ENCODE measurements at places on chromosomes 16 and 17. TPM values are rescaled to one million over a fixed set of nuclear protein-coding genes. Genes with fewer than 3 reads are reported as not detected.

- DNase-seq, result no peak
Observed at GRCh38 chr16:61891460-61891859, 144.8 kb downstream of the CDH8 start.

DNA sequence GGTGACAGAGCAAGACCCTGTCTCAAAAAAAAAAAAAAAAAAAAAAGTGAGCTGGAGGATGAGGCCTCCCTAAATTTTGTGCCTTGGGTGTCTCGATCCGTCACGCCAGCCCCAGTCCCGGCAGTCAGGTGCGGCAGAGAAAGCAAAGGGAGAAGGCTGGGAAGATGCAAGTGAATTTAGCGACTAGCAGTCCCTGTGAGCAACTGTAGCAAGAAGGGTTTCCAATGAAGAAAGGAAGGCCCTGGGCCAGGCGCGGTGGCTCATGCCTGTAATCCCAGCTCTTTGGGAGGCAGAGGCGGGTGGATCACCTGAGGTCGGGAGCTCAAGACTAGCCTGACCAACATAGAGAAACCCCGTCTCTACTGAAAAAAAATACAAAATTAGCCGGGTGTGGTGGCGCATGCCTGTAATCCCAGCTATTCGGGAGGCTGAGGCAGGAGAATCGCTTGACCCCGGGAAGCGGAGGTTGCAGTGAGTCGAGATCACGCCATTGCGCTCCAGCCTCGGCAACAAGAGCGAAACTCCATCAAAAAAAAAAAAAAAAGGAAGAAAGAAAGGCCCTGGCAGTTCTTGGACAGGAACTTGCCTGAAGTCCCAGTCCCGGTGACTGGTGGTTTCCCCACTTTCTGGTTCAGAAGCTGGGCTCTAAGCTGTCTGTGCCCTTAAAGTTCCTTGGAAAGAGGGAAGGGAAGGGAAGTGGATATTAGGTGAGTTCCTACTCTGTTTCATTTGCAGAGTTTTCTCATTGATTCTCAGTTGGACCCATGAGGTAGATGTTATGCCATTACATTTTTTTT, 1.8 kb upstream of the QPRT start:
- no peak for DNase-seq

- DNase-seq, result no peak
Observed at GRCh38 chr16:5581908-5582307, 484.3 kb upstream of the EEF2KMT start.

DNA sequence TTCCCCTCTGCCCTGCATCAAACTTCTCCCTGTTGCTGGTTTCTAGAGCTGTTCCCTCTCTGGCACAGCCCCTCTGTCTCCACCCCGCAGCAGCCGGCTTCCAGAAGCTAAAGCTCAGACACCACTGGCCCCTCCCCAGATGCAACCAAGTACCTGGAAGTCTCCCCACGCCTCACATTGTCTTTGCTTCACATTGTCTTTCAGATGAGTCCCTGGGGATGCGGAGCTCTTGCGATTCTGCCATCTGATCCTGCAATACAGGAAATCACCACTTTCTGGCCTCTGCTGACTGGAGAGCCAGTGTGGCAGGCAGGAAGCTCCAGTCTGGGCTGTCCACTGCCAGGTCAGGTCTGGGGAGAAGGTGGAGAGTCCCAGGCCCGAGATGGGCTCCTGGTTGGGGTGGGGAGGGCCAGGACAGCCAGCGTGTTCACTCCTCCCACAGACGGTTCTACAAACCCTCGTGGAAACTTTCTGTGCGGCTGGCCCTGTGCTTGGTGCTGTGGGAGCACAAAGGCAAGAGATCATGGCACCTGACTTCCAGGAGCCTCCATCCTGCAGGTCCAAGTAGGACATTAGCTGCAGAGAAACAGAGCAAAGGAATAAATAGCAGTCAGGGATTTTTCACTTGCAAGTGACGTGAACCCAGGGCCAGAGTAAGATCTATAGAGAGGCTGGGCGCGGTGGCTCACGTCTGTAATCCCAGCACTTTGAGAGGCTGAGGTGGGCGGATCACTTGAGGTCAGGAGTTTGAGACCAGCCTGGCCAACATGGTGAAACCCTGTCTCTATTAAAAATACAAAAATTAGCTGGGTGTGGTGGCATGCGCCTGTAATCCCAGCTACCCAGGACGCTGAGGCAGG, 47.9 kb upstream of the MAP3K14 start:
- no peak for DNase-seq

GRCh38 chr17:48546924-48547807, 2.3 kb upstream of the HOXB2 start:
- DNase-seq, result no peak

- DNase-seq, result no peak
Observed at GRCh38 chr17:8830141-8830540, 31.0 kb upstream of the MFSD6L start.

GRCh38 chr16:56903866-56904265, 28.1 kb upstream of the HERPUD1 start:
- DNase-seq, result no peak

DNA sequence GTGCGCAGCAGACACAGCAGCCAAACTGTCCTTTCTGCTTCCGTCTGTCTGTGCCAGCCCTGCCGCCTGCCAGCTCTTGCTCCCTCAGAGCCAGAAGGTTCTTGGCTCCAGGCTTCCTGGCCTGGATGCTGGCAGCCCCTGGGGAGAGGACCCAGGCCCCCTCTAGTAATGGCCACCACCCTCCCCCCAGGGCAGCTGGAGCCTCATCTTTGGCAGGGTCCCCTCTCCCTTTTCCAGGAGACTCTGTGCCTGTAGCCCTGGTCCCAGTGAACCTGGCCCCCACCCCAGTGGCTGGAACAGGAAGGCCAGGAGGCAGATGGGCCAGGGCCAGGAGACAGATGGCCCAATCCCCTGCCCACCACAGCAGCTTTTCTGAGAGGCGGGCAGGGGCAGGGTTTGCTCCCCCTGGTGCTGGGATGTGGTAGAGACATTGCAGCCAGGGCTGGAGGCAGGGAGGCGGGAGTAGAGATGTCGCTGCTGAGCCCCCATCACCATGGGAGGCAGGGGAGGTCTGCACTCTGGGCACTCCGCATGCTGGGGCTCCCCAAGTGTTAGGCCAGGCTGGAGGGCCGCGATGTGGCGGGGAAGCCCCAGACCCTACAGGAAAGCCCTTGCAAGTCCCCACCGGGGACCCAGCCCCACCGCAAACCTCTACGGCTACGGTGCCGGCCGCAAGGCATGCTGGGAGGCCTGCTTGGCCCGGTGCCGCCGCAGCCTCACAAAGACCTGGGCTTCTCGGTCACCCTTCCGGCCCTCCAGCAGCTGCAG, 16.7 kb downstream of the UNC13D start:
- DNase-seq, result peak; percentile 25

DNA sequence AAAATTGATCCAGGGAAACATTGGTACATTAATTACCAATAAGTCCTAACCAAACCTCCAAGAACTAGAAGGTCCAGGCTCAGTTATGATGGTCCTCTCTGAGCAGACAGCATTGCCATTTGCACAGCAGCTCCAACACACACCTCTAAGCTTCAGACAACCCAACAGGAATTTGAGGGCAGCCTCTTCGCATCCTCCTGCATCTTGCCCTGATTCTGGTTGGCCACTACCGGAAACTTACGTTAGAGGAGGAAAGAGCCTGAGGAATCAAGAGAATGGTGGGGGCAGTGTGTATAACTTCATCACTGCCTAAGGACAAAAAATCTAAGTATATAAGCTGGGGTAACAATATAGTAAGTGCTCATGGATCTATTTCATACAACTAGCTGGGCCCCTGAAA, 15.7 kb downstream of the FAM117A start:
- DNase-seq, result no peak

GRCh38 chr17:27535975-27536374, 79.7 kb downstream of the KSR1 start:
- no peak for DNase-seq

DNA sequence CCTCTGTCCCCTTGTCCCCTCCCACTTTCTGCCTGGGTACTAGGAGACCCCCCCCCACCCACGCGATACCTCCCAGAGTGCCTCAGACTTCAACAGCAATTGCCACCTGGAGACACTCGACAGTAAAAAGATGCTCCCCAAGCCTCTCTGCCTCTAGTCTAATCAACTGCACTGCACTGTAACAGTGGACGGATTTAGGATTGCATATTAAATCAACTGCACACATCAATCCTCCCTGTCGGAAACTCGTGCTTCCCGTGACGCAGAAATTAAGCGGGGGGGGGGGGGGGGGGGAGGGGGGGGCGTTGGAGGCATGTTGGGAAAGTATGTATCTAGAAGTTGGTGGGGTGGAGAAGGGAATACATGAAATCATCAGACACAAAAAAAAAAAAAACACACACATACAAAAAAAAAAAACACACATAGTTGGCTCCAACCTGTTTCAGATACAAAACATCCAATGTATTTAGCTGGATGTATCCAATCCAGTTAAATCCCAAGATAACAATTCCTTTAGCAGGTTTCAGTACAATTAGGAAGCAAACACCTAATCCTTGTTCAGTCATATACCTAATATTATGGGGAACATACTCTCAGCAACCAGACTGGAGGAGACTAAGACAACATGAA, 29.7 kb downstream of the FAM222B start:
- DNase-seq, result no peak

GRCh38 chr16:12658506-12658905, 145.2 kb downstream of the CPPED1 start:
- DNase-seq, result no peak

- DNase-seq, result no peak
Observed at GRCh38 chr17:54969658-54970572, 1.4 kb downstream of the STXBP4 start.

DNA sequence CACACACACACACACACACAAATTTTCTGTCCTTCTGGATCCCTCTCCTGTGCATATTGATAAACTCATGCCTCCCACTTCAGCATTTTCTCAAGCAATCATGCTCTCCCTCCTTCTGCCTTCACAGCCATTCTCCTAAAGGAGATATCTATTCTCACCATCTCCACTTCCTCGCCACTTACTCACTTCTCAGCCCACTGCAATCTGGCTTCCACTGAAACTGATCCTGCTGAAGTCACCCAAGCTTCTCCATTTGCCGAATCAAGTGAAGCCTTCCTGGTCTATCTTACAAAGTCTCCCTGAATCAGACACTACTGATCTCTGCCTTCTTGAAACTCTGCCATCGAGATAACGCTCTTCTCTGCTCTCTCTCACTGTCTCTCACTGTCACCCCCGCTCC, 54.0 kb upstream of the GNAO1 start:
- no peak for DNase-seq

DNA sequence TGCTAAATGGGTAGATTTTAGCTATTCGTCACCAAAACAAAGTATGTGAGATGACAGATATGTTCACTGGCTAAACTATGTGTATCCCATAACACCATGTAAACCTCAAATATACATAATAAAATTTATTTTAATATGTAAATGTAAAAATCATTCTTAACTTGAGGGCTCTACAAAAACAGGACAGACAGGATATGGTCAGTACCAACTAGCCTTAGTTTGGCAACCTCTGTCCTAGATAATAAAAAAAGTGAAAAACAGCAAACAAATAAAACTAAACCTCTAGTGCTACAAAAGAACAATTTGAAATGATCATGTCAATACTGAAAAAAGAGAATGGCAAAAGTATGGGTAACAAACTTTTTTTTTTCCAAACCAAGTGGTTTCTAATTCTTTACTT, 33.8 kb downstream of the NCOR1 start:
- DNase-seq, result no peak

- peak; percentile 77 for DNase-seq
Observed at GRCh38 chr17:40958086-40958953, 8.4 kb downstream of the KRT39 start.

- DNase-seq, result no peak
Observed at GRCh38 chr16:81376880-81377279, 62.1 kb downstream of the GAN start.

- DNase-seq, result no peak
Observed at GRCh38 chr16:85092309-85092708, 20.0 kb downstream of the CIBAR2 start.

GRCh38 chr16:29649588-29650494, 13.2 kb upstream of the SPN start:
- DNase-seq, result no peak

DNA sequence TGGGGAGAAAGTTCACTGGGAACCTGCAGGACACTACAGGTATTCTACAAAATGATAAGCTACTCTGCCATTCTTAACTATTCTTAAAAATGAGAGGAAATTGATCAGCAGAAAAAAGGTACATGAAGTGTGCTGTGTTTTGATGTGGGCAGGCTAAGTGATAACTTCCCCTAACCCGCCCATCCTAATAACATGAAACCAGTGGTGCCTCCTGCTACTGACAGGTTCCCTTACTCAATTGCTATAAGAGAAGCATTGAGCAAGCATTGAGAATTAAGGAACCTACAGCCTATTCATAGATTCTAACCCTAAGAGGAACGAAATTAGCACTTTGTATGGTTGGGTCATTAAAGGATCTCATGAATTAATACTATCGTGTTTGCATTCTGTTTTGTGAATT, 18.9 kb downstream of the XYLT1 start:
- DNase-seq, result no peak

DNA sequence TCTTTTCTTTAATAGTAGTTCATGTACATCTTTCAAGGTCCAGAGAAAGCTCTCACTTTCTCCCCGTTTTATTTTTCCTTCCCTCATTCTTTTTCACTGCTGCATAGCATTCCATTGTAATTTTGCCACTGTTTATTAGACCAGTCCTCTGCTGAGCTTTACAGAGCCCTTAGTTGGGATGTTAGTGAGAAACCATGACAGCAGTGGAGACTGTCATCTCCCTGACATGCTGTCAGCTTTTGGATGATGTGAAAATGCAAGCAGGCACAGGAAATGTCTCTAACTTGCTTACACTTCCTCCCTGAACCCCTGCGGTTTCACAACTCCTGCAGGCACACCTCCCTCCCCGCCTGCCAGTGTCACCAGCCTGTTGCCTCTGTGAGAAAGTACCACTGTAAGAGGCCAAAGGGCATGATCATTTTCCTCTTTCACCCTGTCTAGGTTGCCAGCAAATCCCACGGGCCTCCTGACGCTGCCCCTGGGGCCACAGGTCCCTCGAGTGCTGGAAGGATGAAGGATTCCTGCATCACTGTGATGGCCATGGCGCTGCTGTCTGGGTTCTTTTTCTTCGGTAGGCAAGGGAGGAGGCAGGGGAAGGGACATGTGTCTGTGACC, at the start of gene ITGAL:
TSS of gene ITGAL (plus strand) at position 415 of the 615 bp plus-strand sequence. CDS start at position 511, 96 bp downstream.
- no peak for DNase-seq

- DNase-seq, result no peak
Observed at GRCh38 chr17:66300956-66301355, 1.5 kb upstream of the PRKCA start.

The IGF2BP1 gene
- 10.9 TPM for total RNA-seq

The PIMREG gene
- 4.9 TPM for total RNA-seq

The HIGD1B gene
- not detected for total RNA-seq

The MT1M gene
- 37.4 TPM for total RNA-seq

The CA7 gene
- total RNA-seq, result 1.9 TPM

The SLC47A1 gene
- 4.5 TPM for total RNA-seq

The ZP2 gene
- not detected for total RNA-seq

The CD7 gene
- total RNA-seq, result 2.8 TPM

The SLFN13 gene
- total RNA-seq, result 10.5 TPM

The G6PC1 gene
- not detected for total RNA-seq

The HELZ gene
- 38.7 TPM for total RNA-seq

The ABCC6 gene
- 15.2 TPM for total RNA-seq

The HSD17B1 gene
- 16.2 TPM for total RNA-seq

The CCL13 gene
- total RNA-seq, result not detected

The DBNDD1 gene
- total RNA-seq, result 5.3 TPM

The SDR42E1 gene
- 5.5 TPM for total RNA-seq

The COX6A2 gene
- 3.9 TPM for total RNA-seq

The SULT1A4 gene
- total RNA-seq, result 7.5 TPM
